ENCODE measurements at places on chromosomes 2 and 18. TPM values are rescaled to one million over a fixed set of nuclear protein-coding genes. Genes with fewer than 3 reads are reported as not detected.

The MC2R gene
- total RNA-seq = not detected

The GPBAR1 gene
- 0.51 TPM for total RNA-seq

The IL1RL1 gene
- 0.35 TPM for total RNA-seq

The STARD6 gene
- total RNA-seq = not detected

The ZSWIM2 gene
- total RNA-seq = not detected

The LDLRAD4 gene
- total RNA-seq = 27.3 TPM

The TUBA4B gene
- total RNA-seq = not detected

The ADD2 gene
- total RNA-seq = 1.2 TPM

The SCYGR4 gene
- total RNA-seq = not detected

The SIGLEC15 gene
- not detected for total RNA-seq

The CCL20 gene
- 5.0 TPM for total RNA-seq

The ERMN gene
- 0.42 TPM for total RNA-seq

The EPHA4 gene
- total RNA-seq = 7.8 TPM

The ZNF521 gene
- not detected for total RNA-seq

The ACP1 gene
- total RNA-seq = 152 TPM

The UGT1A3 gene
- not detected for total RNA-seq

The ACADL gene
- not detected for total RNA-seq

The RTKN gene
- total RNA-seq = 1.4 TPM

The VIL1 gene
- not detected for total RNA-seq

The SERPINB12 gene
- total RNA-seq = not detected
